ENCODE measurements at places on chromosomes 3 and 15.

- DNase-seq = no peak
Measured at GRCh38 chr15:42106288-42106687, 11.9 kb upstream of the PLA2G4D start.

- no peak for DNase-seq
Measured at GRCh38 chr15:81049835-81050234, 49.1 kb downstream of the TLNRD1 start.

DNA sequence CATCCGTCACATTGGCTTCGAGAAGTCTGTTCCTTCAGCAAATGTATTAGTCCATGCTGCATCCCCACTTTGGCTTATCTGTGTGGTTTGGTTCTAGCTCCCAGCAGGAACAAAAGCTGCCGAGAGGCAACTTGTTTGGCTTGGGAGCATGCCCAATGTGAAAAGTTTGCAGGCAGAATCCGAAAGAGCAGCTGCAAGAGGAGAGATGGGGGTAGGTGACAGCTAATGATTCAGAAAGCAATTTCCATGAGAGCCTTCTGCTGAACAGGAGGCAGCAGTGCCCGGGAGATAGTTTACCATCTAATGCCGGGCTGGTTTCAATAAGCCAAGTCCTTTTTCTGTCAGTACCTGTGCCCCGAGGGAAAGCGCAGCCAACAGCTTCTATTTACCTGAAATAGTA lies 60.2 kb downstream of the GRM7 start:
- no peak for DNase-seq

DNA sequence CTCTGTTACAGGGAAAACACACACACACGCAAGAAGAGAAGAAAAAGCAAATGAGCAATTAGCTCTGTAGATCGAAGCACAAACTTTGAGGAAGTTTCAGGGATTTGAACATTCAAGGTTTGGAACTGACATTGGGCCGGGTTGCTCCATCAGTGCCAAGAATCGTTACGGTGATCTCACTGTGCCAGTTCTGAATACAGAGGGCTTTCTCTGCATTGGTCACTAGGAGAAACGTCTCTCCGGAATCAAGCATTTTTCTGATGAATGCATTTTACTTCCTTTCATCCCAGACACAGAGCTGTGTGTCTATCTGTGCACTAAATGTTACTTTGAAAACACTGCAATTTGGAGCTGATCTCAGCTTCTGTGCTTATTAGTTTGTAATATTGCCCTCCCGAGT lies 11.2 kb downstream of the HRH1 start:
- DNase-seq = no peak

DNA sequence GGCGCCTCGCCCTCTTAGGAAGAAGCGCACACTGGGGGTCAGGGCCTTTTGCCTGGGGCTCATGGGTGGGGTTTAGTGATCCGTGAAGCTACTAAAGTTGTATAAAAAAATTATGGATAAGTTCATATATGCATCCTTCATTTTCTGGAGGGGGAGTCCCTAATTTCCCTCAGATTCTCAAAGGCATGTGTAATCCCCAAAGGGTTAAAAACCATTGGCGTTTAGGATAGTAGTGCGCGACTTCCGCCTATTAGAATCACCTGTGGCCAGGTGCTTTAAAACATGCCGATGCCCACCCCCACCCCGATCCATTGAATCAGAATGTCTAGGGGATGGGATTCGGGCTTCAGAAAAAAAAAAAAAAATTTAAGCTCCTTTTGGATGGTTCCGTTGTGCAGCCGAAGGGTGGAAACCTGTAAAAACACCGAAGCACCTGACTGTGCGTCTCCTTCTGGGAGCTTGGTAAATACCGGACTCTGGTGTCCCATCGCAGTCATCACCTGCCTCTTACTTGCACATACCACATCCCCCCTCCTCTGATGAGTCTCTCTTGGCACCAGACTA lies 570 bp downstream of the APH1B start:
- no peak for DNase-seq

GRCh38 chr3:37245003-37245402 lies 70.6 kb upstream of the LRRFIP2 start:
- DNase-seq = no peak

- no peak for DNase-seq
Measured at GRCh38 chr15:99994849-99995248, 261.6 kb upstream of the LYSMD4 start.

DNA sequence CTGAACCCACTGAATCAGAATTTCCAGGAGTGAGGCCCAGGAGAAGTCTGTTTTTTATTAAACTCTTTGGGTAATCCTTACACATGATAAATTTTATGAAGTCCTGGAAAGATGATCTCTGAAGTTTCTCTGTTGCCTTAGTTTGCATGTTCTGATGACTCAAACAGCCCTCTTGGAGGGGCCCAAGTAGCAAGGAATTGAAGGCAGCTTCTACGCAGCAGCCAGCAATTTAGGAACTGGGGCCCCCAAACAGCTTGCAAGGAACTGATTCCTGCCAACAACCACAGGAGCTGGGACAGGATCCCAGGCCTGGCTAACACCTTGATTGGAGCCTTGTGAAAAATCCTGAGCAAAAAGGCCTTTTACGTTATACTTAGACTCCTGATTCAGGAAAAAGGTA lies 5.4 kb upstream of the ACP3 start:
- no peak for DNase-seq

- no peak for DNase-seq
Measured at GRCh38 chr15:63169788-63170187, 12.5 kb upstream of the RPS27L start.

GRCh38 chr3:136381051-136381450 lies 130.9 kb downstream of the PCCB start:
- no peak for DNase-seq

DNA sequence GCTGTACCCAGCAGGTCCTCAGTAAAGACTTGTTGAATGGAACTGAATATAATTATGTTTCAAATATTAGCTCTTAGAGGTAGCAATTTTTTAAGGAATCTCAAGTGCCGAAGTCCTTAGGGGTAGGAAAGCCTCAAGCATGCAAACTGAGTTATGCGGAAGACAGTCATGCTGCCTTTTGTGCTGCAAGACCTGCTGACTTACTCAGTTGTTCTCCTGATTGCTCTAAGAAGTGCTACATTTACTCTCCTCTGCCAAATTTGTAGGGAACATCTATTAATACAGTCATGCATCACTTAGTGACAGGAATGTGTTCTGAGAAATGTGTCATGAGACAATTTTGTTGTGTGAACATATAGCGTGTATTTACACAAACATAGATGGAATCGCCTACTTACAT lies 325.6 kb upstream of the AZI2 start:
- DNase-seq = no peak

GRCh38 chr15:89114990-89115389 lies 26.7 kb downstream of the ABHD2 start:
- DNase-seq = no peak

GRCh38 chr3:159786489-159787177 lies 202.0 kb upstream of the IL12A start:
- DNase-seq = no peak

DNA sequence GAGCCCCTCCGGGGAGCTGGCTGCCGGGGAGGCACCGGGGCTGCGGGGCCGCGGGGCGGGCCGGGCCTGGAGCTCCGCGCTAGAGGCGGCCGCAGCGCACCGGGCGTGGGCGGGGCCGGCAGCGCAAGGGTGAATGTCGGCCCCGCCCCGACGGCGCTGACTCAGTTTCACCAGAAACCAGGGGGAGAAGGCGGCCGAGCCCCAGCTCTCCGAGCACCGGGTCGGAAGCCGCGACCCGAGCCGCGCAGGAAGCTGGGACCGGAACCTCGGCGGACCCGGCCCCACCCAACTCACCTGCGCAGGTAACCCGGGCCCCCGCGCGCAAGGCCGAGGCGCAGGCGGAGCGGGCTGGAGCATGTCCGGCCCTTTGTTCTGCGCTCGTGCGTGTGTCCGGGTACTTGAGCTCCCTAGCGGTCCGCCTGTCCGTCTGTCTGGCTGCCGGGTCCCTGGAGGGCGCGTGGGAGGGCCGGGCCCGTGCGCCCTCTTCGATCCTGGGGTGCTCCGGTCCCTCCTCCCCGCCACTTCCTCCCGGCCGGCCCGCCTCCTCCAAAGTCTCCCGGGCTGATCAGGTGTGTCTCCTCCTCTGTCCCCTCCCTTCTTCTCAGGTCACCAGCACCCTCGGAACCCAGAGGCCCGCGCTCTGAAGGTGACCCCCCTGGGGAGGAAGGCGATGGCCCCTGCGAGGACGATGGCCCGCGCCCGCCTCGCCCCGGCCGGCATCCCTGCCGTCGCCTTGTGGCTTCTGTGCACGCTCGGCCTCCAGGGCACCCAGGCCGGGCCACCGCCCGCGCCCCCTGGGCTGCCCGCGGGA lies at the start of gene SPINT1:
SPINT1 (plus strand) TSS at position 164 of the 811 bp plus-strand sequence; CDS start at position 671, 507 bp downstream.
- peak; percentile 71 for DNase-seq

DNA sequence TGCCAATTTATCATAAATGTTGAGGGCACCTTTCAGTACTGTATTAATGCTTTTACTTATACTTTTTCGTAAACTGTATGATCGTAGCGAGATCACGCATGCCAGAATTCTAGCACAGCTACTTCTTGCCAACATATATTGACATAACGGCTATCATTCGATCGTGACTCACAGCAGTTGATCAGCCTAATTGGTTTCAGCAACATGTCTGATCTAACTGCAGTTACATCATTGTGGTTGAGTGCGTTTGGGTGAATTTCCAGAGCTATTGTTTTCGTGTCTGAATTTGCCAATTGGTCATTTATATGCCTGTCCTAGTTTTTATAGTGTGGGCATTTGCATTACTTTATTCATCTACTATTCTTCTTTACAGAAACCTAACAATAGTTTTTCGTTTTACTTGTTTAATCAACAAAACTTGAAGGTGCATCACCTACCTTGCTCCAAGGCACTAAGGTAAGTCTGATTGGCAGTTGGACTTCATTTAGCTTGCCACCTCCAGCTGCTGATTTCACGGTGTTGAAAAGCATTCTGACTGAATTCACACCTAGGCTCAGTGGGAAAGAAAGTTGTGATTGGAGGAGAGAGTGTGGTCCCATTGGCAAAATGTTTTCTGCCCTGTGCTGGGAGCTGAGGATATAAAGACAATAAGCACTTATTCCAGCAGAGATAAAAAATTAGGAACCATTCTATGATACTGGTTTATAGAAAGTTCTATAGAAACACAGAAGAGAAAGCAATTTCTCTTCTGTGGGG lies 120.9 kb upstream of the RGMA start:
- no peak for DNase-seq

- DNase-seq = no peak
Measured at GRCh38 chr3:197564097-197564843, 8.5 kb upstream of the BDH1 start.

DNA sequence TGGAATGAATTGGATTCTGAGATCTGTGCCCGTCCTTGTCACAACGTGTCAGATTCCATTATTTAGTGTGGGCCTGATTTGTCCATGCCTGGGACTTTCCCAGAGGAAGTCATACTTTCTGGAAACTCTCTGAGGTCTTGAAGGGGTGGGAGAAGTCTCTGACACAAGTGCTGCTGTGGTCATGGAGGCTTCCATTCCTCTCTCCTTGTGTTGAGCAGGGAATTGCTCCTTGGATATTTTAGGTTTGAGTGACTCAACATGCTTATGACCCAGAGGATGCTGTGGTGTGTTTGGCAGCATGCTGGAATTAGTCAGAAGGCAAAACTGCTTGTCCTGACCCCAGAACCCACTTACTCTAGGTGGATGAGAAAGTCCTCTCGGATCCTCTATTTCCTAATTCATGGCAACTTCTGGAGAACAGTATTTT lies 132.1 kb downstream of the LPP start:
- DNase-seq = no peak

DNA sequence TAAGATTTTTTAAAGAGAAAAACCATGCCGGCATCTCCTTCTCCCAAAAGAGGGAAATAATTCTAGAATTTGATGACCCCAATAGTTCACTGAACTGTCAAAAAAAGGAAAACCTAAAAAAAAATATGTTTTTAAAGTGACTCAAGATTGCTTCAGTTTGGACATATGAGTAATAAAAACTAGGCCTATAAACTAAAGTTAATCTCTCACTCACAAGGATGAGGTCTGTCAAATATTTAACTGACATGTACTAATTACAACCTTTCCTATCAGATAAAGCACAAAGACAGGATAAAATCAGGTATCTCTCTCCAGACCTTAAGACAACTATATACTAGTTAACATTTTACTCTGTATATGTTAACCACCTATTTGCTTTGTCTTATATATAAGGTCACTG lies 231.9 kb downstream of the NSUN3 start:
- no peak for DNase-seq

DNA sequence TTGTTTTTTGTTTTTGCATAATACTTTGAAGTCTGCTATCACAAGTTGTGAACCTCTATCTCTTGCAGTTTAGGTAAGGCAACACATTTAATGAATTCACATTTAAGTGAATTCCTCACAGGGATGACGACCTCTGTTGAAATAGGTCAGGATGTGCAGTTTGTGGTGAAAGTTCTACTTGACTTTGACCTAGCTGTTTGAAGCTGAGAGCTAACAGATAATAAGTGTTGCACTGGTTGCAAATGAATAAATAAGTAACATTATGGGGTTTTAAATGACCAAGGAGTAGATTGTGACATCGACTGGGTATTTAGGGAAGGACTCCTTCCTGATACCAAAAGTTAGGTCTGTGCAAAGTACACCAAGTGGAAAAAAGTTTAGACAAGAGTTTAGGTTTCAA lies 23.9 kb downstream of the NIT2 start:
- no peak for DNase-seq

DNA sequence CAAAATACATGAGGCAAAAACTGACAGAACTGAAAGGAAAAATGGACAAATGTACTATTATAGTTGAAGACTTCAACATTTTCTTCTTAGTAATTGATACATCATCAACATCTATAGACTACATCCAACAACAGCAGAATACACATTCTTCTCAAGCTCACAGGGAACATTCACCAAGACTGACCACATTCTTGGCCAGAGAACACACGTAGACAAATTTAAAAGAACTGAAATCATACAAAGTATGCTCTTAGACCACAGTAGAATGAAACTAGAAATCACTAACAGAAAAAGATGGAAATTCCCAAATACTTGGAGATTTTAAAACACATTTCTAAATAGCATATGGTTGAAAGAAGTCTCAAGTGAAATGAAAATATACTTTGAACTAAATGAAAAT lies 55.1 kb upstream of the NSMCE3 start:
- no peak for DNase-seq

GRCh38 chr15:28881170-28881569 lies 4.6 kb upstream of the APBA2 start:
- no peak for DNase-seq

GRCh38 chr3:158713094-158713499 lies 19.2 kb downstream of the RARRES1 start:
- DNase-seq = no peak

DNA sequence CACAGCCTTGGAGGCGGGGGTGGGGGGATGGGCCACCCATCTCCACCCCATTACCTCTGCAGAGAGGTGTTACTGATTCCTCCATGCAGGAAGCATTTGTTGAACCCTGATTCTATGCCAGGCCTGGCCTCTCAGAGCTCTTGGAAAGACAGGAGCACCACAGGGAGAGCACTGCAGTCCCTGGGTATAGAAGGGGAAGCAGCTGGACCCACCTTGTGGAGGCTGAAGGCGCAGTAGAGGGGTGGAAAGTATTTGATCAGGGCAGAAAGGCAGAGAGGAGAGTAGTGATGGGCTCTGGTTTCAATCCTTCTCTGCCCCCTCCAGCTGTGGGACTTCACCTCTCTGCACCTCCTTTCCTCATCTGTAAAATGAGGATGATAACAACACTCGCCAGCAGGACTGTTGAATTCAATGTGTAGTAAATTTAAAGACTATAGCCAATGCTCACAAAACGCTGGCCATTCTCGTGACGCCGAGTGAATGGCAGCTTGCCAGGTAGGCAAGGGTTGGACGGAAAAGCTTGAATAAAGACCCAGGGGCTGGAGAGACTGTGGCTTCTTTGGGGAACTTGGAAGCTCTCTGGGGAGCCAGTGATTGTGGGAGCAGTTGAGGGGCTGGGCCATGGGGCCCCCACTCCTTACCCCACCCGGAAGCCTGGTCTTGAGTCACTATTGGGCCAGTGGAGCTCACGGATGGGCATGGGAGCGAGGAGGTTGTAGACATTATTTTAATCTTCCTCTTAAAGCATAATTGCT lies 8.0 kb upstream of the CCDC33 start:
- DNase-seq = no peak
